ENCODE measurements at places on chromosomes 6 and 20. TPM values are rescaled to one million over a fixed set of nuclear protein-coding genes. Genes with fewer than 3 reads are reported as not detected.

UBE2C gene
- 197 TPM for total RNA-seq

CPXM1 gene
- 4.4 TPM for total RNA-seq

DNMT3B gene
- total RNA-seq: 3.2 TPM

THEMIS gene
- total RNA-seq: 14.0 TPM

RBM24 gene
- not detected for total RNA-seq

EYA2 gene
- total RNA-seq: not detected

WFDC10B gene
- total RNA-seq: not detected

RUNX2 gene
- total RNA-seq: 61.1 TPM

NFATC2 gene
- 39.9 TPM for total RNA-seq

PNPLA1 gene
- total RNA-seq: not detected

OTOR gene
- total RNA-seq: not detected

FUT9 gene
- not detected for total RNA-seq
